ENCODE measurements at places on chromosomes 5 and 9.

- DNase-seq = no peak
Observed at GRCh38 chr5:122967625-122968024, 68.9 kb downstream of the PPIC start.

- peak; percentile 72 for DNase-seq
Observed at GRCh38 chr5:115329475-115329874, 33.0 kb upstream of the CCDC112 start.

- DNase-seq = no peak
Observed at GRCh38 chr9:113705928-113706519, 170.1 kb upstream of the ZNF618 start.

GRCh38 chr5:130386155-130386554, 481.9 kb downstream of the CHSY3 start:
- DNase-seq = no peak

DNA sequence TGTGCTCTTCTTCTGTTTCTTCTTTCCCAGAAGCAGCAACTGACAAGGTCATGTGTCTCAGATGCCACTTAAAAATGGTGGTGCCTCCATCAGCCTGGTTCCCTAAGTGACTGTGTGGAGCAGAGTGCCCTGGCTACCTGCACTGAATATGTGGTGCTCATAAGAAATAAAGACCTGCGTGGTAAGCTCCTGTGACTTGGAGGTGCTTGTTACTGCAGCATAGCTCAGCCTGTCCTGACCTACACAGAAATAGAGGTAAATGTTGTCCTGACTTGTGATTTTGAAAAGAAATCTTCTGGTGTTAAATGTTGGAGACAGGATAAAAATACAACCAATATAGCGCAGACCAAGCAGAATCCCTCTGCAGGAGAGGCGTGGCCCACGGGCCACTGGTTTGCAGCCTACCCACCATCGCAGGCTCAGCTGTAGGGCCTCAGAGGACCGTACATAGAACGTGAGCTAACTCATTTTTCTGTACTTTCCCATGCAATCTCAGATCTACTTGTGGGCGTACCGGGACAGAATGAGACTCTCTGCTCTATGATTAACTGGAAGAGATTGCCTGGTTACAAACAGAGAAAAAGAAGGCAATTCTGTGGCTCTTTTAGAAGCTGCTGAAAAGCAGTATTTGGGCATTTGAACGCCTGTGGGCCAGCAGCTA, 79.4 kb upstream of the UNC5A start:
- no peak for DNase-seq

DNA sequence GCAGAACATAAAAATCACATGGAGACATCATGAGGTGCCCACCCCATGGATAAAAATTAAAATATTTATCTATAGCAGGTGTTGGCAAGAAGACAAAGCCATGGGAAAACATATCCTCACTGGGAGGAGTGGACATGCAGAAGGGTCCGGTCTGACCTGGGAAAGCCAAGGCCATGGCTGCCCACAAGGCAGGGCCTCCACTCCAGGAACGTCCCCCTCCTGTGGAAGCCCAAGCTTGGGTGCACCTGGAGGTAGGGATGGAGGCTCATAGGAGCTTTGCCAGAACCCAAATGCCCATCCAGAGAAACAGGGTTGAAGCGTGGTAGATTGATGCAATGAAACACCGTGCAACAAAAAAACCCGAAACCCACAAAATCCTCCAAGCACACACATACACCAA, 81.4 kb upstream of the COL5A1 start:
- DNase-seq = no peak

DNA sequence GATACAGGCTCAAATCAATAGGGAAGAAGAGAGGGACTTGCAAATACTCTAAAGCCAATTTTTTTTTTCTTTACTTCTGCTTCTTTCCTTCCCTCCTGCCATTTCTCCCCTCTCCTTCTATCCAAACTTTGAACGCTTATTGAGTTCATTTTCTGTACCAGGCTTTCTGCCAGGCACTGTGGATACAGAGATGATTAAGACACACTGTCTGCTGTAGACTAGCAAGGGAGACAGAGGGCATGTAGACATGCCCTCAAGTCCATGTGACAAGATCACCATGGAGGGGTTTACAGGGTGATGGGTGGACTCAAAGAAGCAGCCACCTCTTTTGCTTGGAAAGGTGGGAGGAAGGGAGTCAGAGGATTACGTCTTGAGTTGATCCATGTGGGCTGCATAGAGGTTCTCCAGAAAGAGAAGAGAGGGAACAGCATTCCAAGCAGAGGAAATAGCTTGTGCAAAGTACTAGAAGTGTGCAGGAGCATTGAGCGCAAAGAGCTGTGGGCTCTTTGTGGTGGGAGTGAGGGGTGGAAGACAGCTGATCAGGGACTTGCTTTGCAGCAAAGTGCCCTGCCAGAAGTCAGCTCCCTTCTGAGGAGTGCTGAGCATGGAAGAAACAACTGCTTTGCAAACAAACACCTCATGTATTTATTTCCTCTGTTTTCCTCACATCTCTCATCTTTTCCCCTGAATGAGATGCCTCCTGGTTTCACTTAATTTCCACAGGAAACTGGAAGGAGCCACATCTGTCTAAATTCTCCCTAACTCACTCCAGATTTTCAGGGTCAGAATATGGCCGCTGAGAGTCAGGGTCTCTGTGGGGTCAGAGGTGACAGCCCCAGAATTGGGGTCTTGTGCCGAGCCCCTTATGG, 64.4 kb upstream of the COL15A1 start:
- no peak for DNase-seq

DNA sequence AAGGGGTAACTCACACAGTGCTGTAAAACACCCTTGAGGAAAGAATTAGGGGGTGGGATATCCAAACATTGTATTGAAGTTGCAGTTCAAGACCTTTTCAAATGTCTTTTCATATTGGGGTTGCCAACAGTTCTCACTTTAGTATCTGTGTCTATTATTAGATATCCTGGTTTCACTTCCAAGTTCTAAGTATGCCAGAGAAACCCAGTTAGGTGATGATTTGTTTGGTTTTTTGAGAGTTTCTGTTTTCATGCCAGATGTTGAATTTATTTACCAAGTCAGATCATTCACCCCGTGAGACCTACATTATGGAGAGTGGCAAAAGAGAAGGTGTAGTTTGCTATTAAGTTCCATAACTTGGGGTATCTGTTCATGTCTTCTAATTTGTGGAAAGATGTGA, 64.5 kb downstream of the C9orf152 start:
- no peak for DNase-seq

DNA sequence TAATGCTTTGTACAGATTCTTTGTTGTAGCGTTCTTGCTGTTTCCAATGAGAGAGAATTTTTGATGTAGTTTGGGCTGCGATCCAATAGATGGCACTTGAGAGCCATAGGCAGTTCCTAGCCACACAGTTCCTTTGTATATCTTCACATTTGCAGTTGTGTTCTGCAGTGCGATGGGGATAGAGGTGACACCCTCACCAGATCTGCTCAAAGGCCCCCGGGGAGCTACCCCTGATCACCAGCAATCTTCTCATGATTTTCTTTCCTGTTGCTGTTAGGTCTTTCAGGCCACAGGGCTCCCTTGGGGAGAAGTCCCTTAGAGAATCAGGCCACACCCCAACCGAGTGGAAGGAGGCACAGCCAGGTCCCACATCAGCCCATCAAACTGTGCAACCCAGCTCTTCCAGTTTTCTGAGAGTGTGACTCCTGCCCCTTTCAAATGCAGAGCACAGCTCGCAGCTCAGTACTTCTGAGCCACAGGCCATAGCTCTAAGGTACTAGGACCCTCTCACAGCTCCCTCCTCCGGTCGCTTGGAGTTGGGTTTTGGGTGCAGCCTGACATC, 353.7 kb downstream of the SLCO4C1 start:
- DNase-seq = peak; percentile 50

DNA sequence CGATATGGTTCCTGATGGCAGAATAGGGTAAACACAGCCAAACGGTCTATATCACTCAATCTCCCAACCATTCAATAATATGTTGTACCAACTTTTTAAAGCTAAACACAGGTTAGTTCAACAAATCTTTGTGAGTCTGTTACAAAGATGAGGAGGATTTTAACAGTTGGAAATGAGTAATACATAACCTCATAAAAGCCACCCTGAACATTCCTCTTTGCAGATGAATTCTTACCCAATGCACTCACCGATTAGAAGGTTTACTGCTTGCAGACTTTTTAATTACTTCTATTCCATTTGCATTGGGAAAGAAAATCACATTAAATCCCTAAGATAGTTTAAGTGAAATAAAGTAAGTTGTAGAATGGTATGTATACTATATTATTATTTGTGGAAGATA, 23.3 kb upstream of the TRMT10B start:
- no peak for DNase-seq

- DNase-seq = no peak
Observed at GRCh38 chr9:107685376-107685775, 195.8 kb upstream of the KLF4 start.

DNA sequence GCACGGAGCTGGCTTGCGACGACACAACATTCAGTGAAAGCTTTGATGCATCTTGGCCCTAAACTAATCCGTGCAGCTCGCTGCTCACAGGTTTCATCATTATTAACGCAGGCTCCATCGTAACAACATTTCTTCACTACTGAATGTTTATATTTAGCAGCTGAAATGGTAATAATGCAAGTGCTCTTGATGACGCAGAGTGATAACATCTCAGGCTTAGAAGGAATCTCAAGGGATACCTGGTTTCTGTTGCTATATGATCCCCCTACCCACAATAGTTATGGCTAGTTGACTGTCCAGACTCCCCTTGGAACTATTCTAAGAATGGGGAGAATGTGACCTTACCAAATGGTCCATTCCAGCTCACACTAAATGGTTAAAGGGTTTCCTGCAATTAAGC, 36.2 kb downstream of the C5 start:
- no peak for DNase-seq

- no peak for DNase-seq
Observed at GRCh38 chr5:99061711-99062110, 132.9 kb upstream of the CHD1 start.

- DNase-seq = no peak
Observed at GRCh38 chr5:109863752-109864151, 174.0 kb downstream of the MAN2A1 start.

- peak; percentile 93 for DNase-seq
Observed at GRCh38 chr9:130327781-130328348, 62.3 kb downstream of the HMCN2 start.

GRCh38 chr9:133598978-133599377, 10.2 kb downstream of the FAM163B start:
- DNase-seq = no peak

DNA sequence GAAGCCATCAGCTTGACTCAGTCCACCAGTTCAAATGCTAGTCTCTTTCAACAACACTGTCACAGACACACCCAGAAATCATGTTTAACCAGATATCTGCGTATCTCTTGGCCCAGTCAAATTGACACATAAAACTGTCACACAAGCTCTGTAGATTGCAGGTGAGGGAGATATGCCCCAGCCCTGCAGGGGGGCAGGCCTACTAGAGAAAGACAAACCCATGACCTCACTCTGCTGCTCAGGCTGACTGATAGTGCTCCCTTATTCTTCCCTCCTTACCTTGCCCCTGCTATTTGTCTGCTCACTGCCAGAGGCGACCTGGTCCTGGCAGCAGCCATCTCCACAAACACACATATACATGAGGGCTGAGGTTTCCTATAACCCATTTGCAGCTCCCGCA, 351.3 kb downstream of the DRD1 start:
- no peak for DNase-seq

- no peak for DNase-seq
Observed at GRCh38 chr9:546797-547223, 294.7 kb upstream of the DMRT1 start.

- no peak for DNase-seq
Observed at GRCh38 chr9:91746904-91747303, 203.1 kb downstream of the ROR2 start.

GRCh38 chr9:129939431-129939830, 103.6 kb downstream of the FNBP1 start:
- DNase-seq = no peak

GRCh38 chr9:133934482-133935232, 57.5 kb downstream of the VAV2 start:
- DNase-seq = no peak

GRCh38 chr5:149485655-149486615, 65.3 kb downstream of the CSNK1A1 start:
- peak; percentile 49 for DNase-seq

GRCh38 chr9:74951107-74951720, 1.5 kb downstream of the C9orf40 start:
- no peak for DNase-seq

- DNase-seq = peak; percentile 81
Observed at GRCh38 chr5:35617435-35618303, at the start of gene SPEF2. Gene SPEF2 (plus strand): TSS chr5:35617863. CDS start chr5:35617998, 135 bp downstream.

DNA sequence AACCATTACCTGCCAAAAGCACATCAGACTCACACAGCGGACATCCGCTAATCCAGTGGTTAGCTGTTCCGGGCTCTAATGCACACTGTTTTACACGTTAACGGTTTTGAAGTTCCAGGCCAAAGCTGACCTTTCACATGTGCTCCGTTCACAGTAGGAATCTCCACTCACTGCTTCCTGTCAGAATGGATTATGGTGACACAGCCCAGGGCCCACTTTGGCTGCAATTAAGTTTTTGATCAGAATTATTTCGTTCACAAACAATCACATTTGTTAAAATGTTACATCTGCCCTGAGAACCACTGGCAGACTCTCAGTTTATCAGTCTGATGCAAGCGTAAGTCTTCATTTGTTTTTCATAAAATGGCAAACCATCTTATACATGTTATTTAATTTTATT, 30.2 kb upstream of the CATSPER3 start:
- peak; percentile 78 for DNase-seq

- DNase-seq = no peak
Observed at GRCh38 chr5:150593593-150593992, 46.9 kb upstream of the SYNPO start.

DNA sequence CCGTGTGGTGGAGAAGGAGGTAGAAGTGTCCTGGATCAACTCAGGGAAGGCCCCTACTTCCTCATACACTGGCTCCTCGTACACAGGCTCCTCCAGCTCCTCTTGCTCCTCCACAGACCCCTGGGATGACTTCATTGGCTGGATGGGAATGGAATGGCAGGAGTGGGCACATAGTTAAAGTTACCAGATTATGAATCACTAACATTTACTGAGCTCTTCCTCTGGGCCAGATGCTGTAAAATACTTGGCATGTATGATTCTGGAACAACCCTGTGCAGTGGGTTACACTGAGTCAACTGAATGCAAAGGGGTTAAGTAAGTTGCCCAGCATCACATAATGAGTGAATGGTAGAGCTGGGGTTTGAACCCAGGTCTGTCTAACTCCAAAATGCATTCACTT, 3.1 kb upstream of the FCHSD1 start:
- no peak for DNase-seq

DNA sequence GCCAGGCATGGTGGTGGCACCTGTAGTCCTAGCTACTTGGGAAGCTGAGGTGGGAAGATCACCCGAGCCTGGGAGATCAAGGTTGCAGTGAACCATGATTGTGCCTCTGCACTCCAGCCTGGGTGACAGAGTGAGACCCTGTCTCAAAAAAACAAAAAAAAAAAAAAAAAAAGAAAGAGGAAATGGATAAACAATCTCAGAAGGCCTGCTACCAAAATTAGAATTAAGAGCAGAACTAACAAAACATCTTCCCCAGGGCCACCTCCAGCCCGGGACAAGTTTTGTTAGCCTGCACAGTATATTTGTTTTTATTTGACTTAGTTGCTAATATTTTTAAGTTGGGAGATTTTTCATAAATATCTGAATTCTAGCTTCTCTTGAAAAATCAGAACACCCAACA, 23.1 kb downstream of the PAX5 start:
- DNase-seq = no peak
